Pancreas (tissue), 10 donors: ENCODE measurements at places on chromosomes 12 and 14. TPM values are rescaled to one million over a fixed set of nuclear protein-coding genes. Genes with fewer than 3 reads are reported as not detected.

DNA sequence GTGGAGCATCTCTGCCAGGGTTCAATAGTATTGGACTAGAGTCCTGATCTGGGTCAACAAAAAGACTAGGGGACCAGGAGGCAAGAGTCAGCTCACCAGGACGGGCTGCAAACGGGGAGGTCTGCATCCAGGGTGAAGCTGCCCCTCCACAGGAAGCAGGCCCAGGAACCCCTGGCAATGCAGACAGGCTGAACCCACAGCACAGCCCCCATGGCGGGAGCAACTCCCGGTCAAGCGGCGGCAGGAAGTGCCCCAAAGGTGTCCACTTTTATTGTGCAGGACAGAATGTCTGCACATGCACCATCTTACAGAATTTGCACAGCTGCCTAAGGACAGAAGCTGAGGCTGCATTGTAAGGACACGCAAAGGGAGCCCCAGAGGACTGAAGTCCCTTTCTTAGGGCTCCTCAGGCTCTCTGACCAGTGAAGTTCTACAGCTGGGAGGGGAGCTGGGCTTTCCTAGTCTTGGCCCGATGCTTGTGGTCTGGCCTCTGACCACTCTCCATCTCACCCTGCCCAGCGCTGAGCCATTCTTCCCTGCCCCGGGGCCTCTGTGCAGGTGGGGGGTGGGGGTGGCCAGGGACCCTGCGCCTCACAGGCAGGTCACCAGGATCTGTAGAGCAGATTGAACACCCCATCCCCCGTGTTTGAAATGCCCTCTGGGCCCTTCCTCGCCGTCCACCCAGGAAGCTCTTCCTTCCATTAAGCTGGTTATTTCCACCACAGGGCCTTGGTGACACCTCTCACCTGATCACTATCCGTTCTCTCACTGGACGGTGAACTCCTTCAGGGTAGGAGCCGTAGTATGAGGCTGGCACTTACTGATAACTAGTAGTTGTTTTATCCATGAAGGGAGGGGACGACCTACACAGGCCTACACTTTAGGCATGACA is 75.9 kb downstream of the NINJ2 start:
- no peak overlapping the region for H3K4me3 ChIP-seq
- H3K27ac ChIP-seq, result no peak overlapping the region
- DNase-seq, result no peak
- no peaks in the 10 kb centered on the region for H3K36me3 ChIP-seq

GRCh38 chr12:21642707-21643389 is 14.8 kb downstream of the LDHB start:
- H3K4me1 ChIP-seq, result peaks cover 30% of the 10 kb centered on the region
- no peak for DNase-seq
- no peak overlapping the region for H3K4me3 ChIP-seq
- no peaks in the 10 kb centered on the region for H3K27me3 ChIP-seq

DNA sequence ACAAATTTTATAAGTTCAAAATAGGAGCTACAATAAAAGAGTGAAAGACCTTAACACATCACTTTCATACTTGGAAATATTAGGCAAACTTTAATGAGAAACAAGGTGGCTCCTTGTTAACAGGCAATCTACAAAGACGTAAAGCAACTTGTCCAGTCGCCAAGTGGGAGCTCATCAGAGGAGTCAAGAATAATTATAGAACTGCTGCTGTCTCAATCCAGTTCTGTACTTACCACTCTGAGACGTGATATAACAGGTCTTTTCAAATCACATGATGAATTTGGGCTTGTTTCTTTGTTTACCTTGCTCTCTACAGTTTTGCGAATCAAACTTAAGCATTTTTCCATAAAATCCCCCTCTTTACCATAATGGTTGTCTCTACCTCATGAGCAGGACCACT is 3.6 kb downstream of the YBX3 start:
- DNase-seq, result no peak
- no peaks in the 10 kb centered on the region for H3K27me3 ChIP-seq
- H3K36me3 ChIP-seq, result peaks cover 9% of the 10 kb centered on the region
- H3K4me1 ChIP-seq, result peaks cover 42% of the 10 kb centered on the region
- H3K27ac ChIP-seq, result no peak overlapping the region
- H3K4me3 ChIP-seq, result no peak overlapping the region

DNA sequence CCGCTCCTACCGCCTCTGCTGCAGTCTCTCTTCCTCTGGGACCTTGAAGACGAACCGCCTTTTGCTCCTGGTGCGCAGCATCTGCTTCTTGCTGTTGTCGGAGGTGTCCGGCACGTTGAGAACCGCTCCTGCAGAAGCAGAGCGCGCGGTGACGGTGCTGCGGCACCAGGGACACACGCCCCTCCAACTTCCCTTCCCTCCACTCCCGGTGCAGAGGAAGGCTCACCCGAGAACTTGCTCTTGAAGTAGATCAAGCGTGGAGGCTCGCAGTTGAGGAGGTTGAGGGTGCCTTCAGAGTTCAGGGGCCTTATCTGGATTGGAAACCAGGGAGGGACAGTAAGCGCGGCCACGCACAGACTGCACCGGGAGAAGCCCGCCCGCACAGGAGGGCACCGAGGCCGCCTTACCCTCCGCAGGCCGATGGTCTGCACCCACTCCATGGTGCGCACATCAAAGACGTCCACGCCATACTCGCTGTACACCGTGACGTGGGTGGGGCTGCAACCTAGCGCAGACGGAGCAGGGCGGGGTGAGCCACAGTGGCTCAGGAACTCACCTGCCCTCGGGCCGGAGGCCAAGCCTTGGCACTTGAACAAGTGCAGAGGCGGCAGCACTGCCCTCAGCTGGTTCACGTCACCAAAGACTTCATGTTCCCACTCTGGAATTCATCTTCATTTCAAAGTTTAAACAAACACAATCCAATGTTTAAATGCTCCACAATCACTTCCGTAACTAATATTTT is 17.5 kb downstream of the AMN start:
- H3K4me3 ChIP-seq, result no peak overlapping the region
- H3K27me3 ChIP-seq, result no peaks in the 10 kb centered on the region
- H3K4me1 ChIP-seq, result no peaks in the 10 kb centered on the region
- no peak for DNase-seq
- H3K27ac ChIP-seq, result no peak overlapping the region

- H3K27ac ChIP-seq, result no peak overlapping the region
- no peak for DNase-seq
- no peaks in the 10 kb centered on the region for H3K4me1 ChIP-seq
- no peaks in the 10 kb centered on the region for H3K36me3 ChIP-seq
These were observed 7.5 kb upstream of the AQP2 start for GRCh38 chr12:49942921-49943624.

Gene CEP83
- polyA plus RNA-seq, result 8.6 TPM

Gene OTOGL
- polyA plus RNA-seq, result 2.9 TPM

Gene HAL
- 1.2 TPM for polyA plus RNA-seq

Gene RILPL2
- 2.1 TPM for polyA plus RNA-seq

Gene A2M
- polyA plus RNA-seq, result 30.6 TPM

Gene REP15
- polyA plus RNA-seq, result 1.1 TPM
